ENCODE measurements at places on chromosomes 6 and 20.

DNA sequence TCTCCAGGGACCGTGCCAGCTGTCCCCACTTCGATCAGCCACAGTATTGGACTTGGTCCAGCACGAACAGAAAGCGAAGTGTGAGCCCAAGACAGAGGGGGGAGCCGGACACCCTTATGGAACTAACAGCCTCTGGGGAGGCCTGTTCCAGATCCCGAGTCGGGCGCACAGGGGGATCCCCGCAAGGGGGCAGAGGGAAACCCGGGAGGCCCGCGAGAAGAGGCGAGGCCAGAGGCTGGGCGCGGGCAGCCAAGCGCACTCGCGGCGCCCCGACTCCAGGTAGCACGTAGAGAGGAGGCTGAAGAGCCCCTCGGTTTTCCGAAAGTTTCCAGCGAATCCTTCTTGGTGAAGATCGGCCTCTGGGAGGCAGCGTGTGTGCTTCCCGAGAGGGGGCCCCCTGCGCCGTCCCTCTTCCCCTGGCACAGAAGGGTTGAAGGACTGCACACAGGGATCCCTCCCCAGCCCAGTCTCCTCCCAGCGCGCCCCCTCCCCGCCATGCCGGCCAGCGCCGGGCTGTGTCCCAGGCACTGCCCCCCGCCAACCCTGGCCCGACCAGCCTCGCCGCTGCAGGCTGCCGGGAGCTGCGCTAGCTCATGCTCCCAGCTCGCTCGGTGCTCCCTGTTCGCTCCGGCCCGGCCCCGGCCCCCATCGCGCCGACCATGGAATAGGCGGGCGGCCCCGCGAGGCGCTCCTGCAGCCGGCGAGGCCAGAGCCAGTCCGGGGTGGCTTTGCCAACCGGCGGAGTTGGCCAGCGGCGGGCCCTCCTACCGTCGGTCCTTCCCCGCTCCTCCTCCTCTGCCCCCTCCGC, 577 bp upstream of the SLC24A3 start:
- DNase-seq = no peak

DNA sequence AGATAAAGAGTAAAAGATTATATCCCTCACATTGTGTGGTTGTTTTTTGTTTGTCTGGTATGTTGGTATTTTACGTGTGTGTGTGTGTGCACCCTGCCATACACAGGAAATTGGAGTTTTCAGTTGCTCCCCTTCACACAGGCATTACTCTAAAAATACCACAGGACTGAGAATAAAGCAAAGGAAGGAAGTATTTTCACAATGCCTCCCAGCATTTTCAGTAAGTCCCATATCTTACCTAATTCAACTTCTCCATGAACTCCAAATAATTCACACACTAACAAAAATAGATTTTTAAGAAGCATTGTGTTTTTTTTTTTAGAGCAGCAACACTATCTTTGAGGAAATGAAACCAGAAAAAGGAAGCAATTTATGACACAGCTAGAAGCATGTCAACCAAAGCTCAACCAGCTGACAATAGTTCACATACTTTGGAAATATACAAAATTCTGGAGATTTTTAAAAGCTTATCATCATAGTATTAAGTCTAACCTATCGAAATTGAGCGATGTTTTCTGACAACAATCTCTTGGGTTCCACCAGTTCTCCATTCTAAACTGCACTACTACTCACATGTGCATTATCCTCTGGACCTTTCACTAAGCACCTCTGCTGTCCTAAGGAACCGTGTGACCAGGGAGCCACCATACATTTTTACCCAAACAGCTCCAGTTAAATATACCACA, 2.1 kb downstream of the UBE2J1 start:
- no peak for DNase-seq

- DNase-seq = no peak
Measured at GRCh38 chr20:37523911-37524700, 3.1 kb downstream of the NNAT start.

DNA sequence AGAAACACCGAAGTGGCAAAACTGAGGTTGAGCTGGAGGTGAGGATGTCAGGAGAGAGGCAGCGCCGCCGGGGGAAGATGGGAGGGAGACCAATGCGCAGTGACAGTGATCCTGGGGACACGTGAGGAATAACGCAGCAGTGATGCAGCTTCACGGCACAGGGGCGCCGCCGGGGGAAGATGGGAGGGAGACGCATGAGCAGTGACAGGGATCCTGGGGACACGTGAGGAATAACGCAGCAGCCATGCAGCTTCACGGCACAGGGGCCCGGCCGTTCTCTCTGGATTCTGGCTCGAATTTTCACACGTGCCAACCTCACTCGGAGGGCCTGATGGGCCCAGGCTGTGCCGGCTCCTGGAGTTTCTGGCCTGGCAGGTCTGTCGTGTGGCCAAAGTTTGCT, 94.7 kb downstream of the SMOC2 start:
- DNase-seq = no peak

DNA sequence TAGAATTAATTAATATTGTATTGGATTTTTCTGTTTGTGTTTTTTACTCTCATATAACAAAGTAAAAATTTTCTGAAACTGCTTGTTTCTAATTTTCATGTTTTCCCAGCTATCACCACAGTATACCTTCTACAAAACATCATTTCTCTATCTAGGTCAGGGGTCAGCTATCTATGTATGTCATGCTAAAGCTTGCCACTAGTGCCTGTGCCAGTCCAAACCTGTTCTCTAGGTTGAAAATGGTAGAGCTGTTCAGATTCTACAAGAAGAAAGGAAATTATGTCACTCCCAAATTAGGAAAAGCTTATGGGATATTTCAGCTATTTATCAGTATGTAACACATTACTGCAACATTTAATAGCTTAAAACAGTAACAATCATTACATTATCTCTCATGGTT, 5.8 kb upstream of the ME1 start:
- DNase-seq = no peak

- no peak for DNase-seq
Measured at GRCh38 chr6:3356824-3357420, 98.2 kb downstream of the PSMG4 start.

DNA sequence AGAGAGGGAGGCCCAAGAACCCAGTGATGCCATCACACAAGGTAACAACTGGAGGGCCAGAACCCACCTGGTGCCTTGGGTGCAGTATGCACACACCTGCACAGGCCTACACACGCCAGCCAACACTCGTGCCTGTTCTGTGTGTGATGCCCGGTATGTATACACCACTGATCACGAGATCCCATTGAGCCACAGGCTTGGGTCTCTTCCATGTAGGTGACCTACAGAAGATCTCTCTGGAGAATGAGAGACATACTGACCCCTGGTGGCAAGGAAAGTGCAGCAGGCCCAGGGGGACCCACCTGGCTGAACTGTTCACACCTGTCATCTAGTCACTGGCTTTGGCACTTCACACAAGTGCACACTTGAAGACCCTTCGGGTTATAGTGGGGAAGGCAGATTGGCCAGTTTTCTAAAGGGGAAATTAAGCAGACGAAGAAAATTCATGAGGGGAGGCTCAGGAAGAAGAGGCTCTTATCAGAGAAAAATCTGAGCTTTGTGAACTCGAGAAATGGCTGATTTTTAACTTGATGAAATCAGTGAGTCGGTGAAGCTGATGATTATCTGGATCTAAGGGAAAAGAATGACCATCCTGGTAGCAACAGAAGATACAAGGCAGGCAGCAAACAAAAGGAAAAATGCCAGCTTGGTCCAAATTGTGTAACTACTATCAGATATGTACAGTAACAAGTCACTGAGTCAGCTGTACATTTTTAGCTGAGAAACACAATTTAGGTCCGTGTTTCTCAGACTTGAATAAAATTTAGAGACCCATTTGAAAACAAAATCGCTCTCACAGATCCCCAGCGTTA, 69.1 kb upstream of the PBOV1 start:
- DNase-seq = no peak

DNA sequence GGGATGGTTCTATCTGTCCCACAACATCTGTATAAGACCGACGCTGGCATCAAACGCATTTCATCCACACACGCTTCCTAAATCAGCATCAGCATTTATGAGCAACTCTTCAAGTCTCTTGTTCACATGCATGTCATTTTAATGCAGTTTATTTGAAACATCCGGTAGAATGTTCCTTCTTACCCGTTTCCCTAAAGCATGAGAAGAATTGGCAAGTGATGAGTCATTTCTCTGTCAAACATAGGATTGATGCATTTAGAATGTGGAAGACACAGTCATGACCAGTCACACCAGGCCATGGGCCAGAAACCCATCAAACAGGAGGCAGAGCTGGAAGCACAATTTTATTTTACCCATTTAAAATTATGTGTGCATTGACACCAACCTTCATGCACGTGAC, 122.8 kb downstream of the UST start:
- peak; percentile 64 for DNase-seq

GRCh38 chr6:27840572-27840971, 71.6 kb downstream of the OR2B2 start:
- no peak for DNase-seq

GRCh38 chr6:79869184-79869583, 78.2 kb downstream of the ELOVL4 start:
- DNase-seq = no peak

DNA sequence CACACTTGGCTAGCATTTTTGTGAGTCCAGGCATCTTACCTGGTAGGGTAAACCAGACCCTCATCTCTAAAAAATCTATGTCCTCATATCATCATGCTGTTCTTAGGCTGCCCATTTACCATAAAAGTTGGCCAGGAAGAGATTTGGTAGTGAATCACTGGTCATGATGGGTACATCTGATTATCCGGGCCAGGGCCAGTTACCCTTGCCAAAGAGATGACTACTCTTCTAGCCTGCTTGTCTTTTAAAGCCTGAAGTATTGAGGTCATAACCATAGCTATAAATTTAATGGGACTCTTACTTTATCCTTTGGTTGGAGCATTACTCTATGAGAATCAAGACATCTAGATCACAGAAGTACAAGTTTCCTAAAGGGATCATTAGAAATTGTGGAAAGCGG, 276.8 kb downstream of the TENT5A start:
- DNase-seq = no peak

DNA sequence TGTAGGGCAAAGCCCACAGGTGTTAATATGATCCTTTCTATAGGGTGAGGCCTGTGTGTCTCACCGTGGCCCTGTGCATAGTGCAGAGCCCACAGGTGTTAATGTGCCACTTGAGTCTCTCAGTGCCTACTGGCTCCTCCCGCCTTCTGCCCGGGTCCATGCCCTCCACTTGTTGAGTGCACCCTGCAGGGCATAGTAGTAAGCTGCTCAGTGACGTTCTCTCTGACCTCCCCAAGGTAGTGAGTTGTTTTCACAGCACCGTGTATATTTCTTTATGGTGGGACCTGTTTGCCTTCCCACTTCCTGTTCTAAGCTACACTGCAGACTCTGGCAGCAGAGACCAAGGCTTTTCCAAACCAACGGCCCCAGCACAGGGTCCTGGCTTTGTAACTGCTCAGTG, 64.5 kb upstream of the SLC22A1 start:
- DNase-seq = no peak

GRCh38 chr20:61100489-61100888, 151.6 kb upstream of the CDH4 start:
- DNase-seq = no peak

DNA sequence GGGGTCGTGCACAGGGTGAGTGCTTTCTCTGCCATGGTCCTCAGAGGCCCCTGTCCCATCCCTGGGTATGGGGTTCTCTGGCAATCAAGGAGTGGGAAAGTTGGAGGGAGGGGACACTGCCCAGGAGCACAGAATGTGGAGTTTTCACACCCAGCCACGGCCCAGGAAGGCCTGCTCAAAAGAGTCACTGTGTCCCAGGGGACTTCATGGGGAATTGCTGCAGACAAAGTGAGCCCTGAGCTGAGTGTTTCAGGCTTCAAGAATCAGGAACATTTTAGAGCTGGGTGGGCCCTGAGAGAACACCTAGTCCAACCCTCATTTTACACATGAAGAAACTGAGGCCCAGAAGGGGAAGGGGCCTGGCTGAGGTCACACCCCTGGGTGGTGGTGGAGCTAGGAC, 5.7 kb downstream of the MAPK13 start:
- DNase-seq = no peak

- peak; percentile 53 for DNase-seq
Measured at GRCh38 chr20:20412750-20413149, 44.8 kb downstream of the INSM1 start.

DNA sequence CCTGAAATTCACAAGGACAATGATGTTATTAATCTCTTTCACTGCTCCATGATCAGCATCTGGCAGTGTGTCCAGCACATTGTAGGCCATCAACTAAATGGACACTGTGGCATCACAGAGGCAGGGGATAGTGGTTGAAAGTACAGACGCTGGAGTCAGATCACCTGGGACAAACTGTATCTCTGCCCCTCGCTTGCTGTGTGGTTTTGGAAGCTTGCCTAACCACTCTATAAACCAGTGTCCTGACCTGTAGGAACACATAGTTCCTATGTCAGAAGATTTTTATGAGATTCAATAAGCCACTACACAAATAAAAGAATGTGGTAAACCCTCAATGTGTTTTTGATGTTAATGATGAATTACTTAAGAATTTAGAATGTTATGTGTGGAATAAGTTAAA, 219.3 kb upstream of the RNF217 start:
- peak; percentile 59 for DNase-seq

- no peak for DNase-seq
Measured at GRCh38 chr20:62455929-62456328, 19.9 kb downstream of the GATA5 start.

- DNase-seq = no peak
Measured at GRCh38 chr20:23305098-23305497, 45.5 kb upstream of the NXT1 start.

GRCh38 chr6:22466665-22467245, 102.6 kb upstream of the HDGFL1 start:
- DNase-seq = no peak

GRCh38 chr6:2546901-2547300, 203.8 kb downstream of the MYLK4 start:
- DNase-seq = no peak

GRCh38 chr6:165308926-165309731, at the start of gene C6orf118:
C6orf118 (minus strand) TSS chr6:165309605; CDS start chr6:165309586, 19 bp downstream.
- peak; percentile 75 for DNase-seq

GRCh38 chr20:37681384-37682112, 12.3 kb upstream of the CTNNBL1 start:
- DNase-seq = no peak

GRCh38 chr20:2122936-2123335, 21.3 kb downstream of the STK35 start:
- DNase-seq = no peak

DNA sequence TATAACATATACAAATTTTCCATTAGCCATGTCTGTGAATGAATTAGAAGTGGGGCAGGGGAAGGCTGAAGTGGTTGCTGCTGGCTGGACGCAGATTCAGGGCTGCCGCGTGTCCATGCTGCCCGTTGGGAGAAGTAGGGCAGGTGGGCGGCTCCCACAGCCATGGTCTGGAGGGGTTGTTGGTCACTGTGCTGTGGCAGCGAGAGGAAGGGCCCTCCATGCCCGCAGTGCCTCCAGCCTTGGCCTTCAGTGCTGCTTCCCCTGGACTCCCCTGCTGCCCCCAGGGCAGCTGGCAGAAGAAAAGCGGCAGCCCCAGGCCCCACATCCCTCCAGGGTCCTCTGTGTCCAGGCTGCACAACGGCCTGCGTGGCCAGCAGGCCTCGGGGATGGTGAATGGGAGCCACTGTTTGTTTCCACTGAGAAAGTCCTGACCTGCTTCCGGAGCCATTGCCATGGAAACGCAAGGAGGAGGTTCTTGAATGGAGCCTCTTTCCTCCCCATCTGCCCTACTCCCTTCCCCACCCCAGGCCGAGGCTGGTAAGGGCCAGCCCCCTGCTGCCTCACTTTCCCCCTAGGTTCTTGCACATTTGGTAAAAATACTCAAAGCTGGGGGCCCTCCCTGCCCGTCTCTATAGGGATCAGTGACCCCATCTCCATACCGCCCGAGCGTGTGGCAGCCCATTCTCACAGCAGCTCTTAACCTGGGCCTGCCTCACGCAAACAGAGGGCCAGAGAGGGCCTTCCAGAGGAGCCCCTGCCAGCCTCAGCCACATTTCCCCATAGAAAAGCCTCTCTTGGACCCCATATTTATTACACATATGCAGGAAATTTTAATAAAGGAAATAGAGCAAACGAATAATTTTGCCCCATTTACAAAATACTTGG, 113.3 kb downstream of the SASH1 start:
- DNase-seq = no peak
